G401 (cell line): ENCODE measurements at places on chromosomes 11 and 22. TPM values are rescaled to one million over a fixed set of nuclear protein-coding genes. Genes with fewer than 3 reads are reported as not detected.

The OR10D3 gene
- not detected in 2 replicates for total RNA-seq

The PHETA2 gene
- total RNA-seq = 0.25 TPM in 1 of 2 replicates, not detected in the other

The SAA2 gene
- not detected in 2 replicates for total RNA-seq

The FADS3 gene
- total RNA-seq = 44.4 and 47.1 TPM in 2 replicates

The OR5P2 gene
- 1.2 TPM in 1 of 2 replicates, not detected in the other for total RNA-seq

The TRIM44 gene
- 8.3 and 38.1 TPM in 2 replicates for total RNA-seq

The MRGPRX3 gene
- total RNA-seq = not detected in 2 replicates
